Activated naive CD8-positive, alpha-beta T cell treated with anti-CD3 and anti-CD28 coated beads for 36 hours (primary cell): ENCODE measurements at places on chromosomes 6 and 20. TPM values are rescaled to one million over a fixed set of nuclear protein-coding genes. Genes with fewer than 3 reads are reported as not detected.

The GHRH gene
- total RNA-seq, result not detected

- H3K27ac ChIP-seq, result no peak overlapping the region
- peaks cover 8% of the 10 kb centered on the region for H3K36me3 ChIP-seq
- no peak overlapping the region for H3K4me3 ChIP-seq
Measured at GRCh38 chr6:151004383-151005024, 139.0 kb downstream of the MTHFD1L start.

DNA sequence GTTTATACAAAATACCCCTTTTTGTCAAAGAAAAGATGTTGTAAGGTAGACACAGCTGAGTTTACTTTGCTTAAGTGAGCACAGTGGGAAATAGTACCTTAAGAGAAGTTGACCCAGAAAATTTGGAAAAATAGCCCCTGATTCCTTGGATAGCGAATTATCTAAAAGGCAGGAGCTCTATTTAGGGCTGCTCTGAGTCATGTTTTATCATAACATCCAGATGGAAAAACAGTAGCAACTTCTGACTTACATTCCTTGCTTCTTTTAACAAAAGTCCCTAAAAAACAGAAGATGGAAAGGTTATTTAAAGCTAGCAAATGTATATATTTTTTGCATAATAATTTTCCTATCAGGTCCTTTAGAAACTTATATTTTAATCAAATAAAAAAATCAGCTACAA is 59.0 kb downstream of the THEMIS start:
- H3K4me1 ChIP-seq, result peaks cover 53% of the 10 kb centered on the region
- peaks cover 56% of the 10 kb centered on the region for H3K36me3 ChIP-seq
- no peaks in the 10 kb centered on the region for H3K27me3 ChIP-seq
- H3K4me3 ChIP-seq, result no peak overlapping the region

DNA sequence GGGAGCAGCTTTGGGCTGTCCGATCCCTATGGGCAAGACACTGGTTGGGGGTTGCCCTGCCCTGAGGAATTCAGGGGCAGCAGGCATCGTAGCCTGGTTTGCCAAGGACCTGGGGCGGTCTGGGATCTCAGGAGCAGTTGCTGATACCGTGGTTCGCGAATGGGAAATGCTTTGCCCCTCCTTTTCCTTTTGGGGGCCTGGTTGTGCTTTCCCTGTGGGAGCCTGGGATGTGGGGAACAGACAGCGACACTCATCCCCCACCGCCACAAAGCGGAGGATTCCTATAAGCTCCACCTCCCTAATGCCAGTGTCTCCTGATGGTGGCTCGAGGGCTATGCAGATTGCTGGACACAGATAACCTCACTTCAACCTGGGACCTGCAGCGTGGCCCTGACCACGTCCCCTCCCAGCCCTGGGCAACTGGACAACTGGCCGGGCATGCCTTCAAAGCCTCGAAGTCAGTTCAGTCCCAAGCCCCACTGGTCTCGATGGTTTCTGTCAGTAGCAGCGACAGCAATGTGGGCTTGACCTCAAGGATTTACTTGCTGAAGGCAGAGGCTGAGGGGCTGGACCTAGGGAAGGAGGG is 3.3 kb downstream of the CEBPB start:
- peak overlapping the region; percentile 99 for H3K27ac ChIP-seq
- H3K4me1 ChIP-seq, result peaks cover 24% of the 10 kb centered on the region
- peaks cover 18% of the 10 kb centered on the region for H3K36me3 ChIP-seq
- no peaks in the 10 kb centered on the region for H3K27me3 ChIP-seq
- peak overlapping the region; percentile 96 for H3K4me3 ChIP-seq

DNA sequence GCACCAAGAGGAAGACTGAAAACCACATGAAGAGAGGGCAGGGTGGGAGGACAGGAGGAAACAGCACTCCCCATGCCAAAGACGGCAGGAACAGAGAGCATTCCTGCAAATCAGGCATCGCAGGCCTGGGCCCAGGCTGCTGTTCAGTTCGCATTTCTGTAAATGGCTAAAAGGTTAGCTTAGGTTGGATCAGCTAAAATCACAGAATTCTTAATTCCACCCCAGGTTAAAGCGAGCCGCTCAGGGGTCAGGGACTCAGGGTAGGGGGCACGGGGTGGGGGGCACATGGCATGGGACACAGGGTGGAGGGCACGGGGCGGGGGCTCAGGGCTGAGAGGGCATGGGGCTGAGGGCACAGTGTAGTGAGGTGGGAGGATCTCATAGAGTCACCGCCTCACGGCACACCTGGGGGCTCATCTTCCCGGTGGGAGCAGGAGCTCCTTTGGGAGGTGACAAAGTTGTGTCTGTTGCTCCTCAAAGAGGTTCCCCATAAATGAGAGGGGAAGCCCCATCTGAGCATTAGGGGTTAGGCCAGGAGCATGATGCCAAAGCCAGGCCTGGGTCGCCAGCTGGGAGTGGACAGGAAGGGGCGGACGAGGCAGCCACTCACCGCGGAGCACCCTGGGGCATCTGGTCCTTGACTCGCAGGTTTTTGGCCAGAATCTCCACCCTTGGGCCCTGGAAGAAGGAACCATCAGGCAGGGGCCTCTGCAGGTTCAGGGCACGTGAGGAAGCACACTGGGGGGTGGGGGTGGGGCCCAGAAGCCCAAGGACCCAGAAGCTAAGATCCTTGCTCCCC is 200.7 kb downstream of the PREX1 start:
- no peaks in the 10 kb centered on the region for H3K27me3 ChIP-seq
- H3K4me1 ChIP-seq, result peaks cover 17% of the 10 kb centered on the region
- peaks cover 8% of the 10 kb centered on the region for H3K36me3 ChIP-seq
- H3K27ac ChIP-seq, result peak overlapping the region; percentile 82
- no peak for DNase-seq

- H3K4me1 ChIP-seq, result peaks cover 53% of the 10 kb centered on the region
- no peak for DNase-seq
- H3K27me3 ChIP-seq, result no peaks in the 10 kb centered on the region
- no peak overlapping the region for H3K4me3 ChIP-seq
- H3K36me3 ChIP-seq, result peaks cover 65% of the 10 kb centered on the region
Measured at GRCh38 chr6:111692327-111693164, 86.9 kb upstream of the TRAF3IP2 start.

- H3K4me1 ChIP-seq, result no peaks in the 10 kb centered on the region
- peaks cover 10% of the 10 kb centered on the region for H3K27me3 ChIP-seq
- DNase-seq, result no peak
- no peak overlapping the region for H3K27ac ChIP-seq
- H3K36me3 ChIP-seq, result no peaks in the 10 kb centered on the region
Measured at GRCh38 chr6:40923326-40923725, 115.7 kb downstream of the UNC5CL start.

DNA sequence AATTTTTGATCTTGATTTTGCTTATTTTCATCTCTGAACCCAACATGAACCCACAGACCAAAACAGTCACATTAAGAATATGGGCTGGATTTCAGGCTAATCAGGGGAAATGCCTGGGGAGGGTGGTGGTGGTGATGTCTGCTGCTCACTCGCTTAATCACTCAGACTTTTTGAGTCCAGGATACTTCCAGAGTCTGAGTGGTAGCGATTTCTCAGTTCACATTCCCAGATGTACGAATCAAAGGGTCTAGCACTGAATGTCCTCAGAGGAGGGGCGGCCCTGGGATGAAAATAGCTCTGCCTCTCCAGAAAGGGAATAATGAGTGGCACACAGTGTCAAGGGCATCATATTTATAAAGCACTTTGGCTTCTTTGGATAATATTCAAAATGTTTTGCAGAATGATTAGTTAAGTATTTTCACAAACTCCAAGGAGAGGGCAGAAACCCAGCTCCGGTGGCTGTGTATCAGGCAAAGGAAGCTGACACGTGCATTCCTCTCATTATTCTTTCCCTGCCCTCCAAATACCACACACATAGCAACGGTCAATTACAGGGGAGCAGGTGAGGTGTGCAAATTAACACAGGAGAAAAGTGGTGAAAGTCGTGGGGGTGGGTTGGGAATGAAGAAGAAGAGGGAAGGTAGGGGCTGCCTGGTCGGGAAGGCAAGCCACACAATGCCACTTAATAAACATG is 345.2 kb upstream of the RSPO3 start:
- H3K4me1 ChIP-seq, result no peaks in the 10 kb centered on the region
- no peak overlapping the region for H3K27ac ChIP-seq
- no peak for DNase-seq
- no peaks in the 10 kb centered on the region for H3K36me3 ChIP-seq
- H3K4me3 ChIP-seq, result no peak overlapping the region

The FAM217A gene
- not detected for total RNA-seq

The MDFI gene
- not detected for total RNA-seq

The TBCC gene
- 16.8 TPM for total RNA-seq
